Stimulated activated naive CD8-positive, alpha-beta T cell treated with anti-CD3 and anti-CD28 coated beads, Interleukin-15, Interleukin-2, amounts not matched to agents 100 U/mL and 50 U/mL, for 24 hours (primary cell): ENCODE measurements at places on chromosomes 4 and X.

DNA sequence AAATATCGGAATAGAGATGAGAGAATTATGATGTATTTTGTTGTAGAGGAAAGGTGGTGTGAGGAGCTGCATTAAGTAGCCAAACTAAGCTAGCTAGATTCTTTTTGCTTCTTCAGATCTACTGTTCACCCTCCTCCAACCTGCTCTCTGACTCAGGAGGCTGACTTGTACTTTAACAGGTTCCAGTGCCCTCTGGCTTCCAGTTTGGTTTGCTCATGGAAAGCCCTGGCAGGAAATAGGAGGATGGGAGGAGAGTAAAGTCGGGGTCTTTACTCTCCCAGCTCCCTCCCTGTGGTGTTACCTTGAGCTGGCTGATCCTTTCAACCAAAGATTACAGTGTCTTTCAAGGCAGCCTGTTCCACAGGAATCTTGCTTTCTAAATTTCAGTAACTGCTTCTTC, 277.0 kb upstream of the EDA2R start:
- DNase-seq: no peak

GRCh38 chrX:69028761-69029120, 136.5 kb downstream of the PJA1 start:
- DNase-seq: no peak

DNA sequence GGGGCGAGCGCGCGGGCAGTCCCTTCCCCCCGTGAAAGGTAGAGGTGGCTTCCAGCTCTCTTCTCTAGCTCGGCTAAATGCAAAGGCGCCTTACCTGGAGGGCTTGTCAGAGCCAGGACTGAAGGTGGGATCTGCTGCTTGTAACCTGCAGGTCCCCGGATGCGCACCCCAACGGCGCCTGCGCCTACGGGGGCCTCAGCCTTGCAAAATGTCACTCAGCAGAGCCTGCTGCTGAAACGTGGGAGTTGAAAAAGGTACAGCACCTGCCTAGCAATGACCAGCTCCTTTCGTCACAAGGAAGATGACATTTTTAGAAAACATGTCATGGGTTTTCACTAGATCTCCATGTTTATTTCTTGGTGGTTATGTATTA, 583 bp downstream of the ABHD18 start:
- DNase-seq: peak; percentile 77

GRCh38 chrX:83593634-83594294, 85.7 kb downstream of the POU3F4 start:
- no peak for DNase-seq

DNA sequence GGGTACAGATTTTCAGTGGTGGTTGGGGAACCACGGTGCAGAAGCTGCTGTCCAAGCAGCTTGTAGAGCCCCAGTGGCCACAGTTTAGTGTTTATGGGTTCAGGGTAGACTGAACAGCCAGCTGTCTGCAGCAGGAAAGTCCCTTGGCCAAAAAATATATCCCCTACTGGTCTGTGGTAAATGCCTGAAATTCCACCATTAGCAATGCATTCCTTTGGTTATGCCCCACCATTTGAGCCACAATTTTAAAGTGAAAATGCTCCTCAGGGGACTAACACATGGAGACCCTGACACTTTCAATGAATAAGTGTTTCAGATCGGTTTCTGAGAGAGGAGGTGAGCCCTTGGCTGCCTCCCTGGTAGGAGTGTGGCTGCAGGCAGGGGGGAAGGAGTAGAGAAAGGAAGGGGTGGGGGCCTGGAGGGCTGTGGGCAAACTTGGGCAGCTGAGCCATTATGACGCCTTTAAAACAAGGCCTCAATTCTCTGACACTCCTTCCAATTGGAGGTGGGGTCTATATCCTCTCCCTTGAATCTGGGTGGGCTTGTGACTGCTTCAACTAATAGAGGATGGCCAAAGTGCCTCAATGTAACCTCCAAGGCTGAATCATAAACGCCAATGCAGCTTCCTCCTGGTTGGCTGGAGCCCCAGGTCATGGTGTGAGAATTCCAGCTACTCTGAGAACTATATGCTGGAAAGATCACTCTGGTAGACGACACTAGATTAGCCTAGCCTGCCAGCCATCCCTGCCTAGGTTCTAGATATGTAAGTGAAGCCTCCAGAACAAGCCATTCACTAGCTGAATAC, 75.8 kb upstream of the ATP6AP2 start:
- DNase-seq: no peak

GRCh38 chrX:45783002-45783401, 582.3 kb upstream of the DIPK2B start:
- no peak for DNase-seq

DNA sequence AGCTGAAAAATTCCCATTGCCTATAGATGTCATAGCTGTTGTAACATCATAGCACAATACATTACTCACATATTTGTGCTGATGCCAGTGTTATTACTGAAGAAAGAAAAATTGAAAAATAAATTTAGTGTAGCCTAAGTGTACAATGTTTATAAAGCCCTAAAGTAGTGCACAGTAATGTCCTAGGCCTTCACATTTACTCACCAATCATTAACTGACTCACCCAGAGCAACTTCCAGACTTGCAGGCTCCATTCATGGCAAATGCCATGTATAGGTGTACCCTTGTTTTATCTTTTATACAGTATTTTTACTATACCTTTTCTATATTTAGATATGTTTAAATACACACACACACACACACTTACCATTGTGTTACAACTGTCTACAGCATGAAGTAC, 265.4 kb upstream of the MAGEB18 start:
- no peak for DNase-seq

GRCh38 chrX:106999002-106999975, 723 bp downstream of the MORC4 start:
- DNase-seq: peak; percentile 46

DNA sequence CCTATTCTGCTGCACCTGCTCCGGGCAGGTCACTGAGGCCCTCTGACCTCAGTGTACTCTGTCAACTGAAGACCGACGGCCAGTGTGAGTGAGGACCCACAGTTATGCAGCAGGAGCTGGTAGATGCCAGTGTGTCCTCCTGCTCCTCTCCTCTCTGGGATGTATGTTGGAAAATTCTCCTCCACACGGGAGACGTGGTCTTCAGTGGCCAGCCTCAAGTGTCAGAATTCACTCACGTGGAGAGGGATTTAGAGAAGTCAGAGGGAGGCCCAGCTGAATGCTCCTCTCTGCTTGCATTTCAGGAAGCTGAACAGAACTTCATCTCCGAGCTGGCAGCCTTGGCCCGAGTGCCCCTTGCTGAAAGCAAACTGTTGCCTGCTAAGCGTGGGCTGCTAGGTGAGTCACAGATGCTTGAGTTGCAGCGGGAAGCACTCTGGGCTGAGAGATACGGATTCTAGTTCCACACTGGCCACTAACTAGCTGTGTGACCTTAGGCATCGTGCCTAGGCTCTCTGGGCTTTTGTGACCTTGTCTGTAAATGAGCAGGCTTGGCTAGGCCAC, 83.6 kb downstream of the CRMP1 start:
- DNase-seq: no peak

DNA sequence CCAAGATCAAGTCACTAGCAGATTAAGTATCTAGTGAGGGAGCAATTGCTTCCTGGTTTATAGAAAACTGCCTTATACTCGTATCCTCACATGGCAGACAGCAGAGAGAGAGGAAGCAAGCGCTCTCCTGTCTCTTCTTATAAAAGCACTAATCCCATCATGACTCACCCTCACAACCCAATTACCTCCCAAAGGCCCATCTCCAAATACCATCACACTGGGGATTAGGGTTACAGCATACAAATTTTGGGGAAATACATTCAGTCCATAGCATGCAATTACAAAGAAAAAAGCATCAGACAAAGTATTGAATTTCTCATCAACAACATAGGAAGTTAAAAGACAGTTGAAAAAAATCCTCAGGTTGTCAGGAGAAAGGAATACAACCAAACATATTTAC, 292.6 kb downstream of the IQCM start:
- no peak for DNase-seq

GRCh38 chrX:18964026-18964425, 19.9 kb downstream of the PHKA2 start:
- DNase-seq: no peak

DNA sequence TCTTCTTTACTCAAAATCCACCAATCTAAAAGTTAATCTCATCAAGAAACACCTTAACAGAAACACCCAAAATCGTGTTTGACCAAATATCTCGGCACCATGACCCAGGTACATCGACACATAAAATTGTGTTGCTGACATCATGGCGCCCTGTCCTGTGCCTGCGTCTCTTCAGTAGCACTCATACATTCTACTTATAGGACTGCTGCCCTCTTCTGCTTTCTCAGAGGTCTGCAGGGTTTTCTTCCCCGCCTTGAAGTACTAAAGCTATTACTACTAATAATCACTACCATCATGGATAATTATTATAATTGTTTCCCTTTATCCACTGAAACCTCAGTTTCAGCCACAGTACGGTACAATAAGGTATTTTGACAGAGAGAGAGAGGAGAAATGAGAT, 1403.1 kb upstream of the TENM3 start:
- no peak for DNase-seq

GRCh38 chrX:28042260-28042659, 61.0 kb upstream of the DCAF8L1 start:
- DNase-seq: no peak

- no peak for DNase-seq
These were observed 41.4 kb upstream of the GRID2 start for GRCh38 chr4:92262371-92262770.

DNA sequence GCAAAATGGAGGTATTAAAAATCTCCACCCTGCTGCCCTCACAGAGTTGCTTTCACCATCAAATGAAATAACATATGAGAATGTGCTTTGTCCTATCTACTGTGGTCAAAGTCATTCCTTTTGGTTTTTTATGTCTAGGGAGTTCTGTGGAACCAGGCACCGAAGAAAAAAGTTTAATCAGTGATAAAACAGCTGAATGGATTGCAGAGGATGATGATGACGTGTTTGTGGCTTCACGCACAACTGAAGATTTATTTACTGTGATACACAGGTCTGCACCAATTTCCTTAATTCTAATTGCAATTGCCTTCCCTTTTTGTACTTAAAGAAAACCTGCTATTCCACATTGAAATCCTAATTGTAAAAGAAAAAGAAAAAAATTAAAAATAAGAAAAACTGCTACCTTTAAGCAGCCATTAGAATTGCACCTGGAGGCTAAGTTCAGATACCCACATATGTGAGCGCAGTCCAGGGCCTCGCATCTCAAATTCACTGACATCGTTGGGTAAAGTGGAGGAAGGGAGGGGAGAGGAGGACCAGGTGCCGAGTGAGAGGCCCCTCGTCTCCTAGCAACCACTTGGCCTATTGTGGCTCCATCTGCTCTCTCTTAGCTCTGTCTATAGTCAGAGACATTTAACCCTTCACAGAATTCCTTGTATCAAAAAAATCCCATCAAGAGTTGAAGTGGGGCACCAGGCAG, 10.5 kb upstream of the RTL5 start:
- no peak for DNase-seq

DNA sequence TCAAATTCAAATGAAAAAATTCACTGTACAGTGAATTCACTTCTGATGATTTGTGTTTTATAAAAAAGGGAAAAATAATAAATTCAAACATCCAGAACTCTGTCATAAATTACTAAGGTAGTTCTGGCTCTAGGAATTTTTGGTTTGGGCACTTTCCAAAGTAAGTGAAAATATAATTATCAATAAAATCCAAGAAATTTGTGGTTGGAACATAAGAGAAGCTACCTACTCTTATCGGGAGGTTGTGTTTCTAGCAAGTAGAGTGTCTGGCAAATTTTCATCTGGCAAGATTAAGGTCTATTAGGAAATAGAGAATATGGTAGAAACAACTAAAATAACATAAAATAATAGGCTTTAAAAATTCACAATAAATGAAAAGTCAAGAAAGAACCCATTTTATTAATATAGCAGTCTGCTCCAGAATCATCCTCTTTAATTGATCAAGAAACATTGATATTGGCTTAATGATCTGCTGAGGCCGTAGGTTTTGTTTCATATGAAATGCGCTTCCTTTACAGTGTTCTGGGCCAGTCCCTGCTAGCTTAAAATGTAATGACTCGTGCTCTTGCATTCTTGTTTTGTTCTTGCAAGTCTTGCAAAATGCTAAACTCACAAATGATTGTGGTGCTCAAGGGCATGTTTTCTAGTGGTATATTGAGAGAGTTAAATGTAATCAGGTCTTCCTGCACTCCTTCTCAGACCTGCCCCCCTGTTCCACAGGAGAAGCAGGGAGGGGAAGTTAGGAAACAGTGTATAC, 331.4 kb downstream of the RAPGEF2 start:
- no peak for DNase-seq

DNA sequence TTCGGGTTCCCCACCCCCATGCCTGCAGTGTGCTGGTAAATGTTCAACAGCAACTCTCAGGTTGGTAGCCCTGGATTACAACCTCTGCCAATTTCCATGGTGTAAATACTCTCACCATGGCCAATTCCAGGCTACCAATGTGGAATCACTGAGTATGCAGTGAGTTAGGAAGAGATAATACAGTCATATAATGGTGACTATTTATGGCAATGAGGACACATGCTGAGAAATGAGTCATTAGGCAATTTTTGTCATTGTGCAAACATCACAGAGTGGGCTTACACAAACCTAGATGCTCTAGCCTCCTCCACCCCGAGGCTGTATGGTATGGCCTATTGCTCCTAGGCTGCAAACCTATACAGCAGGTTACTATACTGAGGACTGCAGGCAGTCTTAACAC, 4.6 kb upstream of the CLDN24 start:
- no peak for DNase-seq

DNA sequence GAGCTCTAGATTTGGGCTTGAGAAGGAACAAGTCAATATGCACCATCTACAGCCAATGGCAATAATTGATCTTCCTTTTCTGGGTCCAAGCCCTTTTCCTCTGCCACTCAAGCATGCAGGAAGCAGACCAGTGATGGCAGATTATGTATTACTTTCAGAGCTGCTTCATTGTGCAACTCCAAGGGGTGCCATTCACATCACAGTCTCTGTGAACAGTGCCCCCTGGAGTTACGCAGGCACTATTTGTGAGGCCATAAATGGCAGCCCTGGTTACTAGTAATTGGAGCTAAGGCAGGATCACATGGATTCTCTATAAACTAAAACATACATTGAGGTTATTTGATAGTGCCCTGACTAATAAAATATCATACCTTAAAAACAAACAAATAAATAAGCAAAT, 313.4 kb upstream of the SLC7A11 start:
- no peak for DNase-seq

DNA sequence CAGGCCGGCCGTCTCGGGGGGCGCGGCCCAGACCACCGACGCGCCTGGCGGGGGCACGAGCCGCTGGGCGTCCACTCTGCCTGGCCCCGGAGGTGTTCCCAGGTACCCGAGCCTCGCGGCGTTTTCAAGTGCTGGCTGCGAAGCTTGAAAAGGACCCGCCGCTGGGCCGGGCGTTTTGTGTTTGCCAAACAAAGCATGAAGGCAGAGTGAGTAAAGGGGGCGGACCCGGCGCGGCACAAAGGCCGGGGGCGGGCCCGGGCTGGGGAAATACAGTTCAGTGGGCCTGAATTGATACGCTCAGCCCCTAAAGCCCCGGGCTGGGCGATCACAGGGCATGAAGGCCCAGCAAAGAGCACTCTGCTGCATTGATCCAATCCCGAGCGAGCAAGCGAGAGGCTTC, 65.4 kb downstream of the SOX3 start:
- no peak for DNase-seq

- no peak for DNase-seq
These were observed 244.0 kb upstream of the SMIM31 start for GRCh38 chr4:164509951-164510350.
